Testis (tissue), 5 donors: ENCODE measurements at places on chromosomes 4 and X. TPM values are rescaled to one million over a fixed set of nuclear protein-coding genes. Genes with fewer than 3 reads are reported as not detected.

Gene STATH
- total RNA-seq = not detected

Gene HS6ST2
- total RNA-seq = 13.3 TPM

DNA sequence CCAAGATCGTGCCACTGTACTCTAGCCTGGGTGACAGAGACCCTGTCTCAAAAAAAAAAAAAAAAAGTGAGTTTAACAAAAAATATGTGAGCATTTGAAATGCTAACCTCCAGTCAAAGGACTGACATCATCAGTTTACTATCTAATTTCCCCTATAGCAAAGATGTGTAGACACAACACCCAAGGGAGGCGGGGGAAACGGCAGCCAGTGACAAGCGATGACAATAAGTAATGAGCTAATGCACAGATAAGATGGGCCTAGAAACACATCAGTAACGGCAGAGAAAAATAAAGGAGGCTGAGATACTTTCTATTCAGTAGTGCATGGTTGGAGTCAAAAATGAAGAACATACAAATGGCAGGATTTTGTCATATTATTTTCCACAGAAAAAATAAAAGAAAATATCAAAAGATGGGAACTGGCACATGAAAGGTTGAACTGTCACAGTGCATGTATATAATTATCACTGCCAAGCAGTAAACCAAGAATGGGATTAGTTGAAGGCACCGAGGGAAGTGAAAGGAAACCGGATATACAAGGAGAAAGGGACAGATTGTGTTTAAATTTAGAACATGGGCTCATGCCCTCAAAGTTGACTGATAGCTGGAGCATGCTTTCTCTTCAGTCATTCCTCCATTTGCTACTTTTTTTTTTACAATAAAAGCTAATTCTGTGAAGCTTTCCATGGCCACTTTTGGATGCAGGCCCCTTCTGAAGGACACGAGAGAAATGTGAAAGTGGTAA, 41.8 kb downstream of the IGFBP7 start:
- H3K4me3 ChIP-seq = no peak overlapping the region
- H3K36me3 ChIP-seq = no peaks in the 10 kb centered on the region
- peaks cover 30% of the 10 kb centered on the region for H3K4me1 ChIP-seq
- H3K27me3 ChIP-seq = no peaks in the 10 kb centered on the region
- no peak overlapping the region for H3K27ac ChIP-seq
- DNase-seq = no peak

DNA sequence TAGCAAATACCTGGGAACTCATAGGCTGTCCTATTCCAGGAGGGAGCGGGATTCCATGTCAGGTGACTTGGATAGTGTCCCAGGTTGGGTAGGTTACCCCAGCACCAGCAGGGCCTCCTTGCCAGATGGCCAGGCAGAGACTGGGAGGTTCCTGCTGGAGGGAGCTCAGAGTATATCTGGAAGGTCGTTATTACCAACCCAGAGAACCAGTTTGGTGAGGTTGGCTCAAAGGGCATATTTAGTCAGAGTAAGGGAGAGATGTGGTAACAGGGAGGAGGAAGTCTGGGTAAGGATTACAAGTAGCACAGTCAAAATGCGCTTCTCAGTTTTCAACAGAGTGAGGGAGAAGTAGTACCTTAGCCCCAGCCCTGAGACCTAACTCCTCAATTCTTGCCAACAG, 53.3 kb upstream of the LNX1 start:
- no peaks in the 10 kb centered on the region for H3K4me1 ChIP-seq
- no peak overlapping the region for H3K4me3 ChIP-seq
- H3K27me3 ChIP-seq = no peaks in the 10 kb centered on the region
- H3K27ac ChIP-seq = no peak overlapping the region
- no peaks in the 10 kb centered on the region for H3K36me3 ChIP-seq
- no peak for DNase-seq

- no peak overlapping the region for H3K4me3 ChIP-seq
- DNase-seq = no peak
Observed at GRCh38 chr4:25449270-25449669, 72.2 kb downstream of the ANAPC4 start.

- H3K27ac ChIP-seq = no peak overlapping the region
- peaks cover 5% of the 10 kb centered on the region for H3K4me1 ChIP-seq
- H3K27me3 ChIP-seq = no peaks in the 10 kb centered on the region
- DNase-seq = no peak
Observed at GRCh38 chr4:156775813-156776212, 195.8 kb downstream of the PDGFC start.

- no peaks in the 10 kb centered on the region for H3K36me3 ChIP-seq
- peak overlapping the region; percentile 93 for H3K4me3 ChIP-seq
- peak overlapping the region; percentile 97 for H3K27ac ChIP-seq
Observed at GRCh38 chr4:39976945-39977488, 694 bp downstream of the PDS5A start.

GRCh38 chr4:118417325-118417724, 64.5 kb upstream of the PRSS12 start:
- no peak overlapping the region for H3K4me3 ChIP-seq
- no peaks in the 10 kb centered on the region for H3K27me3 ChIP-seq
- DNase-seq = no peak
- no peaks in the 10 kb centered on the region for H3K4me1 ChIP-seq

GRCh38 chr4:1239141-1239949, 9.6 kb downstream of the CTBP1 start:
- no peak overlapping the region for H3K4me3 ChIP-seq
- H3K27me3 ChIP-seq = no peaks in the 10 kb centered on the region
- H3K27ac ChIP-seq = no peak overlapping the region
- DNase-seq = no peak

DNA sequence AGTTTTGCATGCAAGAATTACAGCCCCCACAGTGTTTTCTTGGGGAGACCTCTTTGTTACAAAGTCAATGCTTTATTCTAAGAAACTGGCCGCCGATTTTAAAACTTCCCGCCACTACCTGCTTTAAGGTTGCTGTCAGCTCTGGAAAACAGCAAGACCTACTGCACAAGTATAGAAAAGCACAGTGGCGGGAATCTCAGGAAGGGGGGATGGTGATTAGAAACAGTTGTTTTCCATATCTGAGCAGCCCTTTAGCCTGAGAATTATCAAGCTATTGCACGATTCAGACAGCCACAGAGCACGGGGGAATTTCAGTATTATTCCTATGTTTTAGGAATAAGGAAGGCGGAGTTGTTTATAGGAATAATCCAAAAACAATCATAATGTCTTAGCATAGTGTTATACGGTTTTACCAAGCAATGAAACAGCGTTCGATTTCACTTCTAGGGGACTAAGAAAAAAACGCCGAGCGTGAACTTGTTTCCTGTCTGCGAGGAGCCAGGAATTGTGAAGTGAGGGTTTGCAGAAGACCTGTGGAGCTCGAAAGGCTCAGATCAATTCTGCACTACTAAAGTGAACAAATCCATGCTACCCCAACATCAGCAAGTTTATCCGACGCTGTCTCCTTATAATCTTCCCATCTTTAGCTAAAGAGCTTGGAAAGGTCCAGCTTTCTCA, 81.3 kb downstream of the HMGN5 start:
- no peaks in the 10 kb centered on the region for H3K27me3 ChIP-seq
- H3K36me3 ChIP-seq = no peaks in the 10 kb centered on the region
- H3K4me3 ChIP-seq = peak overlapping the region; percentile 47
- H3K27ac ChIP-seq = peak overlapping the region; percentile 76

DNA sequence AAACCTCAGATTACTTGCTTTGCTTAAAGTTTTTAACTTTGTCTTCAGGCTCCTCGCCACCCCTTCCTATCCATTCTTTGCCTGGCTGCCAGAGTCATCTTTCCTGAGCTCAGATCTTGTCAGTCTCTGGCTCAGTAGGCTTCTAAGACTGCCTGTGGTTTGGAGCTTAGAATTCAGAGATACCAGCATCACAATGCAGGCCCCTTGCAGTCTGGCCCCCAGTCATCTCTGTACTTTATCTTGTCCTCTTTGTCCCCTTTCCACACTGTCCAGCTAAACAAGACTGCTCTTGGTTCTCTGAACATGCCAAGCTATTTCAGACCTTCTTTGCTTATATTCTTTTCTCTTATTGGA, 3.0 kb downstream of the KIAA0232 start:
- H3K36me3 ChIP-seq = no peaks in the 10 kb centered on the region
- no peaks in the 10 kb centered on the region for H3K27me3 ChIP-seq
- H3K27ac ChIP-seq = no peak overlapping the region
- peak; percentile 7 for DNase-seq
- no peak overlapping the region for H3K4me3 ChIP-seq
